GF-D8 (cell line): ENCODE measurements at places on chromosomes 7 and 10.

DNA sequence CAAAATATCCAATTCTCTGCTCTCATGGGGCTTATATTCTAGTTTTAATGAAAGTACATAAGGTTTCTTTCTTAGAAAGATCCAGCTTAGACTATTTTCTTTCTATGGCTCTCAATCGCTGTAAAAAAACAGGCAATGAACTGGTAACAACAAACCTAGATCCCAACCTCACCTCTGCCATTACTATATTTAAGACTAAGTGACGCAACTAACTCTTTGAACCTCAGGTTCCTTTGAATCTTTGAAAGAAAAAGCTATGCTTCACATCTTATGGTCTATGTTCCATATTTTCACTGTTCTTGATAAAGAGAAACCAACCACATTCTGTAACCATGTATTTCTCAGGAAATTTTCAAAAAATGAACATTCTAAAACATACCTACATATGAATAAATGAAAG is 88.5 kb downstream of the ELAPOR2 start:
- DNase-seq = no peak

- no peak for DNase-seq
These were observed 11.7 kb downstream of the EPHB6 start for GRCh38 chr7:142866361-142867096.

DNA sequence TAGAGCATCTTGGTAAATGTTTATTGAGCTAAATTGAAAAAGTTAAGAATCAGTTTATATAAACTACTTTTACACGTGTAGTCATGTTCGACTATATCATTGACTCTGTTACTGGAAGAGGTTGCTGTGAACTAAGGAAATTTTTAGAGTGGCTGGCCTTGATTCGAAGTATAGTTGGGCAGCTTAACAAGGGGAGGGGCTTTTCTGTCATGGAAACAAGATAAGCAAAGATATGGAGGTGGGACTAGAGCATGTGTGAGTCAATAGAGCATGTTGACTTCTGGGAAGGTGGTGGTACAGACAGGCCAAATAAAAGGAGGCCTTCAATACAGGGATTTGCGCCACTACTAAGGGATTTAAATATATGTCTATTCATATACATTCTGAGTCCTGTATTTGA is 7.6 kb downstream of the ATP5F1C start:
- no peak for DNase-seq

DNA sequence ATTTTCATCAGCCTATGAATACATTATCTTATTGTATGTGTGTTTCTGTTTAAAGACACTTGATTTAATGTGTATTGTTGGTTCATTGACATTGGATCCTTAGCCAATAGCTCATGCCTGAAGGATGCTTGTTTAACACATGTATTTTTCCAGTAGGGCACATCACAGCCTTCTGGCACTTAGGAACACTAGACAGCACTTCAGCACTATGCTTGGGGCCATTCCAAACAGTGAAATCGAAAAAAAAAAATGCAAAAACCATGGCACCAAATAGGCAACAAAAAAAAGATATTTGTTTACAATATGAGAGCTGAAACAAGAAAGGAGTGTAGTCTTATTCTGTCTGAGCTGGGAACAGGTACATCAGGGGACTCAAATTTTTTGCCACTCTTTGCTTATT is 262.8 kb downstream of the SLC25A13 start:
- DNase-seq = no peak

DNA sequence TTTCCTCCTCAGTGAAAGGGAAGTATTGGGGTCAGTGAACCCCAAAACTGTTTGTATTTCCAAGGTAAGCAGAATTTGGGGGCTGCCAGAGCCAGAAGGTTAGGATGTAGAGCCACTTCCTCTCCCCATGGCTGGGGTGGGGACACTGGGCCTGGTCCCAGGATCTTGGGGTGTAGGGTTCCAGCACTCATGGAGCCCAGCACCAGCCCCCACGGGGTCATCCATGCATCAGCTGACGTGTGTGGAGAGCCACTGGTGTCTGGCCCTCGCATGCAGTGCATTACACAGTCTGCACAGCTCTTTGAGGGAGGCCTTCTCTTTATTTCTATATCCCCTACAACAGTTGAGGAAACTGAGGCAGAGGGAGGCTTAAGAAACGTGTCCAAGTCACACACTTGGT is 91.4 kb downstream of the ZMIZ1 start:
- no peak for DNase-seq

DNA sequence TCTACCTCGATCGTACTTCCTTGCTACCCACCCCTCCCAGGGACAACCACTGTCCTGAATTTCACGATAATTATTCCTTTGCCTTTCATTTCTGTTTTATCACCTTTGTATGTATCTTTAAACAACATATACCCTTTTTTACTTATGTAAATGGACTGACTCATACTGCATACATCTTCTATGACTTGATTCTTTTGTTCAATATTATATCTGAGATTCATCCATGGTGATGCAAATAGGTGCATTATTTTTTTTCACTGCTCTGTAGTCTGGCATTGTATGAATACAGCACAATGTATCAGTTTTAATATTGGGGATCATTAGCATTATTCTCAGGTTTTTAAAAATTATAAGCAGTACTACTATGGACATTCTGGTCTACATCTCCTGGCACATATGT is 69.4 kb downstream of the ABCC2 start:
- DNase-seq = no peak
